Mesendoderm (in vitro differentiated cells): ENCODE measurements at places on chromosomes 6 and 20.
A peak's percentile ranks its signal among the peaks of the same experiment; 100 is the strongest.

GRCh38 chr20:48523191-48523995 lies 304.4 kb downstream of the PREX1 start:
- DNase-seq: peak; percentile 88

- no peak for DNase-seq
Observed at GRCh38 chr20:46252352-46253091, 55.8 kb downstream of the CDH22 start.

- DNase-seq: no peak
Observed at GRCh38 chr6:20680697-20681165, 146.5 kb downstream of the CDKAL1 start.

- no peak for DNase-seq
Observed at GRCh38 chr6:106508834-106509233, 120.5 kb downstream of the RTN4IP1 start.

DNA sequence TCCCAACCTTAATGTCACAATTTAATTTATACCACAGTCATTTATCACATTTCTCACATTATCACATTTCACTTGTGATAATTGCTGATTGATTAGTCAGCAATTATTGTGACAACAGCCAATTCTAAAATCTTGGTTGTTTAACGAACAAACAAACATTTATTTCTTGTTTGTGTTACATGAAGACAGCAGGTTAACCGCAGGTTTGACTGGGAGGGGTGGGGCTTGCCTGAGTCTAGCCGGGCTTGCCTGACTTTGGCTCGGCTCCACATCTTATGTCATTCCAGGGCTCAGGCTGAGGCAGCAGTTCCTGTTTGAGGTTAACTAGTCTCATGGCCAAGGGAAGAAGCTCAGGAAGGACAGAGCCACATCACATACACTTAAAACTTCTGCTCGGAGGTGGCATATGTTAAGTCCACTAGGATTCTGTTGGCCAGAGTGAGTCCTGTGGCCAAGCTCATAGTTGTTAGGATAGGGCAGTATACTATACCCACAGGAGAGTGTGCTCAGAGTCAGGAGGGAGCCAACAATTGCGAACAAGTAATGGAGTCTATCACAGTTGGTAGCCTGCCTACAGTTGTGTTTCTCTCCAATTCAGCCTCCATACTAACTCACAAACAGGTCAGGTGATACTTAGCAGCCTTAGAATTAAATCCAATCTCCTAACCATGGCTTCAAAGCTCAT lies 90.0 kb upstream of the IFNGR1 start:
- peak; percentile 63 for DNase-seq

GRCh38 chr6:112912416-112913101 lies 565.4 kb downstream of the RFPL4B start:
- DNase-seq: no peak

DNA sequence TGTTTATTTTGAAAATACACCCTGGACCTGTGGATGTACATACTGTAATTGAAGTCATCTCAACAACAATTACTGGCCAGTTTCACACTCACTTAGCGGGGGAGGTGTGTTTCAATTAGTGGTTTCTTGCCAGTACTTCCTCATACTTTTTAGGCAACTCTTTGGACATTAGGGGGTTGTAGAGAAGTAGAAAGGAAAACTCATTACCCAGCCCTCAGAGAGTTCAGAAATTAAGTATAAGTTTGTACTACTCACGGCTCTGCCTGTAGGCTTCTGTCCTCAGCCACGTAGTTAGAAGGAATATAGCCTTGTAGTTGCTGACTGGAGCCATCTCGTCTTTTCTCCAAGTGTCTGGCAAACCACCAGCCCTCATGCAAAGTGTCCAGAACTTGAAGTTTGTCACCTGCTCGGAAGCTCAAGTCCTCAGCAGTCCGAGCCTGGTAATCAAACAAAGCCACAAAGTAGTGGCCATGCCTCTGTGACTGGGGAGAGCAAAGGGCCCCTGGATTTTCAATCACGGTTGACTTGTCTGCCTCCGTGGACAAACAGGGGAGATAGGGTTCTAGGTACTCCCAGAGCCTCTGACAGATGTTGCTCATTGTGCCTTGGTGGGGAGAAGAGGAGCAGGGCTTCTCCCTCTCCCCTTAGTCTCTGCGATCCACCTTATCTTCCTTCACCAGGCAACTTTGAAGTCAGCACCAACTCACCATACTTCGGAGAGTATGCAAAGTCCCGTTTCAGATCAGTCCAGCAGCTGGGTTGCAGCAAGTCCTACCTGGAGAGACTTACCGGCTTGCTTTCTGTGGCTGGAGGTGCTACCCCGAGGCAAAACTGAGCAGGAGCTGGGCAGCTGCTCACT lies 749 bp downstream of the FRK start:
- no peak for DNase-seq

GRCh38 chr6:44645276-44645675 lies 257.8 kb downstream of the CDC5L start:
- DNase-seq: no peak

GRCh38 chr6:11307226-11307625 lies 74.8 kb upstream of the NEDD9 start:
- no peak for DNase-seq

DNA sequence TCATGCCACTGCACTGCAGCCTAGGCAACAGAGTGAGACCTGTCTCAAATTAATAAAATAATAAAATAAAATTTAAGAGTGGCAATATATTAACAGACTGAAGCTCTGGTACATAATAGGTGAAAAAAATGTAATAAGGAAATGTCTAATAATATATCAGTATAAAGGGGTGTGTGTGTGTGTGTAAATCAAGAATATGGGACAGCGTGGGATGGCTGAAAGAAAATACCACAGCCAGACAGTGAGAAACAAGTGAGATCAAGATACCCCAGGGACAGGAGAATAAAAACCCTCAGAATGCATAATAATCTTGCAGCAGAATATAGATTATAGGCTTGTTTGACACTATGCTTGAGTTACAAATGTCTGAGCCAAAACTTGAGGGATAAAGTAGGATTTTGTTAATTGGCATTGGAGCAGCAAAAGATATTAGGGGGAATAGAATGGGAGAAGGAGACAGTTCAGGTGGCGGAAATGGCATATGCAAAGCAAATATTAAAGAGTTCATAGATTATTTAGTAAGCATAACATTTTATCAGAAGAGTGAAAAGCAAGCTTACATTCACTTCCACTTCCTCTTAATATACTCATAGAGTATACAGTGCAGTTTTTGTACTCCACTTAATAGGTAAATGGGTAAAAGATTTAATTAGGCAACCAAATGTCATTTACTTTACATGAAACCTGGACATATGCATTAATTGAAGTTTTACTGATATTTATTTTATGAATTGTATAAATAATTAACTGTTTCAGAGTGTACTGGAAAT lies 398.5 kb upstream of the GJE1 start:
- no peak for DNase-seq

GRCh38 chr6:496649-497048 lies 105.1 kb downstream of the IRF4 start:
- no peak for DNase-seq

GRCh38 chr20:62880935-62881661 lies 19.5 kb upstream of the TCFL5 start:
- no peak for DNase-seq

DNA sequence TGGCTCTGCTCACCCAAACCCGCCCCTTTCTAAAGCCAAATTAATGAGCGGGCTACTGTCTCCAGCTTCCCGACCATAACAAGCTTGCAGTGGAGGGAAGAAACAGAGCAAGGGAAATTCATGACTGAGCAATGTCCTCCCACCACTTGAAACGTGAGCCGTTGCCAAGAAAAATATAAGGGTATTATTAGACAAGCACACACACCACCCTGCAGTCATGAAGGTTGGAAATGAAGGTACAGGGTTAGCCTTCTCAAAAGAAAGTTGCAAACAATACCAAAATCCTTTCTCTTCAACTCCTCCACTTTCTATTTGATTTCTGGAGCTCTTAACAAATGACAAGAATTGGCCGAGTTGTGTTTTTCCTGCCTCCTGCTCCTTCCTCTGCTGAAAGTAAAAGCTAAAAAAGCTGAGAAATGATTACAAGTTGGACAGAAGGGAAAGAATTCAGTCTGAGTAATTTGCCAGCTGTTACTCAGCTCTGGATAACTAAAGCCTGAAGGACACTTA lies 151.1 kb upstream of the B3GAT2 start:
- no peak for DNase-seq

GRCh38 chr6:156683821-156684220 lies 93.4 kb upstream of the ARID1B start:
- no peak for DNase-seq

DNA sequence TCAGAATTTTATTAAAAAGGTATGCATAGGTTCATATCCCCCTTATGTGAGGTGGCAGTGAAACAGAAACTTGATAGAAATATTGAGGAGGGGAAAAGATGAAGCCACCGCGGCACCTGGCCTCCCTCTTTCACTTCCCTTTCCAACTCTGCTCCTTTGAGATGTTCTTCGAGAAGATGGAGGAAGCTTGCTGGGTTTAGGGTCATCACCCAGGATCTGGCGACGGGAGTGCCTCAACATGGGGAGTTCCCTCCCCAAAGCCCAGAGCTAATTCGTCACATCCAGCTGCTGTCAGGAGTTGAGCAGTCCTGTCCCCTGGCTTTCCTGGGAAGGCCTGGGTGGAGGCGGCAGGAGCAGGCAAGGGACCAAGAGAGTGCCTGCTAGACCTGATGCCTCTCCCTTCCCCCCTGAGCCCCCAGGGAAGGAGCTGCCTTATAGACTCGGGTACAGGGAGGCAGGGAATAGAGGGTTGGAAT lies 29.1 kb downstream of the RREB1 start:
- peak; percentile 57 for DNase-seq

- no peak for DNase-seq
Observed at GRCh38 chr6:151699719-151700118, 107.8 kb upstream of the ESR1 start.
